Hypothalamus (tissue), 51 donors: ENCODE measurements at places on chromosomes 4 and X.
A peak's percentile ranks its signal among the peaks of the same experiment; 100 is the strongest.

DNA sequence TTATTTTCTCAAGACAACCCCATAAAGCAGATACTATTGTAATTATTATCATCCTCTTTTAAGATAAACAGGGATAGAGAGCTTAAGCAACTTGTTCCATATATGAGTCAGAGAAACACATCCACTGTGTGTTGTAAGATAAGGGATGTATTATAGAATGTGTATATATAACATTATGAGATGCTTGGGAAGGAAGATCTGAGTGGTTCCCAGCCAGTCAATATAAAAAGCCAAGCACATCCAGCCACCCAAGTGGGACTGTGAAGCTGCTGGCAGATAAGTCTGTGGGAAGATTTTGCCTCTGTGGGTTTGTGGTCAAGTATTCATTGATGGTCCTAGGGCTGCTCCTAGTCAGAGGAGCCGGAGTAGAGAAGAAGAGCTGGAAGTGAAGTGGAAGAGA lies 16.5 kb upstream of the BMPR1B start:
- no peak for DNase-seq

- no peak for DNase-seq
These were observed 21.2 kb downstream of the PCGF3 start for GRCh38 chr4:726838-727237.

DNA sequence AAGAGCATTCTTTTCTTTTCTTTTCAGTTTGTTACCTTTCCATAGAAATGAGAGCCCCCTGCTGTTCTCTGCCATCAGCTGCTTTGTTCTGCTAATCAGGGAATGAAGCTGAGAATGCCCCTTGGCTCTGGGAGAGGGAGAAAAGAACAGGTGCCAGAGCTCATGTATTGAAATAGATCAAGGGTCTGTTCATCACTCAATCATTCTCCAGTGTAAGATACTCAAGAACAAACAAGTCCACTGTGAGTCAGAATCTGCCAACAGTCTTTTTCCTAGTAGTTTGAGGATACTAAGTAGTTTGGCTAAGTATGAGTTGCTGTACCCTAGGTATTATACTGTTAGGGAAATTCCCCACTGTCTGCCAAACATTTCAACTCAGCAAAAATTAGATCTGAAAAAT lies 144.3 kb downstream of the RTL3 start:
- no peak for DNase-seq

- no peak for DNase-seq
These were observed 87.8 kb downstream of the PLAC1 start for GRCh38 chrX:134570509-134570846.

DNA sequence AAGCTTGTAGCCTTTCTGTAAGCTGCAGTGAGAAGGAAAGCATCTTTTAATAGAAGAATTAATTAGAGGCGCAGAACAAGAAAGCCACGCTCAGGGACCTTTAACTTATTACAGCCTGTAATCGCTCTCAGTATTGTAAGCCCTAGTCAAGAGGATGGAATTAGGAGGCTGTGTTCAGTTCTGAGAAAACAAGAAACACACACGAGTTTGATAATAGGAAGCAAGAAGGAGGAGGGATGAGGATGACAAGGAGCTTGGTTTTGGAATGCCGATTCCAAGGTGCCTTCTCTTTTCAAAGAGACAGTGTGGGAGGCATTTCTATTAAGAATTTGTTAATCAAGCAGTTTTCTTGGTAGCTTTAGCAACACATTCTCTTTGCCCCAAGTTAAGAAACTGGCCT lies 69.3 kb downstream of the NYX start:
- DNase-seq, result no peak

DNA sequence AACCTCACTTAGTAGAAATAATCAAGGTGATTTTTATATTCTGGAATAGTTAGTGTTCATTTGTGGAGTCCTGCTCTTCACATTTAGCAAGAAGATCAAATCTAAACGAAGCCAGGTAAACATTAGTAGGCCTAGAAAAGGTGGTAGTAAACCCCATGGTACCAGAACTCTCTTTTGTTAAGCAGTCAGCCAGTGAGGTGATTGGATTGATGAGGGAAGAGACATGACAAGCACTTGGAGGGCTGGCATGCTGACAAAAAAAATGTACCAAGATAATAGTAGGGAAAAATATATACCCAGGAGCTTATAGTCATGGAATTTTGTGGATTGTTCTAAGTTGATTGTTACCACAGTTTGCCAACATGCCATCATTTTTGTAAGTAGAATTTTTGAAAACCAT lies 163.8 kb downstream of the BANK1 start:
- DNase-seq, result no peak

DNA sequence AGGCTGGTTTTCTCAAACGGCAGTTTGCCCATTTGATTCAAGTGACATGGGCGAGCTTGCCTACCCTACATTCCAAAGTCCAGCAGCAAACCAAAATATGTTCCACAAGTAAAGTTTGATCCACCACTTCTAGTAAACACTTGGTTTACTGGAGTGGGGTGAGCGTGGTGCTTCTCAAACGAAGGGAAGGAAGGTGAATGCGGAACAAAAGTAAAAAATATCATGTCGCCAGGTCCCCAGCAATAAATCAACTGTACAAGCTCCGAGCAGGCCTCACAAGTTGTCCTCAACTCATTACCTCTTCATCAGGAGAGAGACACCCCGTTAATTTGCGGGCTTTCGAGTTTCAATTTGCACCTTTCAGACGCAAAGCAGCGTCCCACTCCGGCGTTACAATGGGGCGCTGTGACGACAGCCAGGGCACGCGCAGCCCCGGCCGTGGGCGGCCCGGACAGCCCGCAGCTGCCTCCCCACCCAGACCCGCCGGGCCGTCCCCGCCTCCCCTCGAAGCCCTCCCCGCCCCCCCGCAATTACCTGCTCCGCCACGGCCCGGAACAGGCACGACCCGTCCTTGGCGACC lies 1.0 kb downstream of the OTUD4 start:
- DNase-seq, result peak; percentile 73

- no peak for DNase-seq
These were observed 12.0 kb downstream of the CPLX1 start for GRCh38 chr4:813900-814299.

DNA sequence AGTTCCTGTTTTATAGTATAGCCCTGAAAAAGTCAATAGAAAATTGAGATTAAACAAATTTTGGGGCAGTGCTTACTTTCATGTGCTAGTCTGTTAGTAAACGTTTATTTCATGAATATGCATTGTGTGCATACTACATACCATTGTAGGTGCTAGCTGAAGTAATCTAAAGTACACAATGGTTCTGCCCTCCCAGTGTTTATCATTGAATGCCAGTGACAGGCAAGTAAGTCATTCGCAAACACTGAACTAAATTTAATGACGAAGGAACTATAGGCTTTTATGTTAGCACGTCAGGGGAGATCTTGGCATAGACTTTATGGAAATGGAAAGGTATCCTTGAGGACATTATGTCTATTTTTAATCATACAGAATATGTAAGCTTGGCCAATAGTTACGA lies 426.9 kb upstream of the EPHA5 start:
- no peak for DNase-seq

DNA sequence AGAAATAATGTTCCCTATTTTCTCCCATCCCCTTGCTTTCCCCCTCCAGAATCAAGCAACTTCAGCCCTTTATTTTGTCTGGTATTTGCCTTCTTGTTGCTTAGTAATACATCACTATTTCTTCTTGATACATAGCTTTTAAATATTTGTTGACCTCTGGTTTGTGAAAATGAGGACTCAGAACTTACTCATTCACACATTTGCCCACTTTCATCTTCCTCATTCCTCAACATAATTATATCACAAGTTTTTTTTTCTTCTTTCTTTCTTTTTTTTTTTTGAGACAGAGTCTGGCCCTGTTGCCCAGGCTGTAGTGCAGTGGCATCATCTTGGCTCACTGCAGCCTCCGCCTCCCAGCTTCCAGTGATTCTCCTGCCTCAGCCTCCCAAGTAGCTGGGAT lies 28.9 kb upstream of the NDUFC1 start:
- no peak for DNase-seq

DNA sequence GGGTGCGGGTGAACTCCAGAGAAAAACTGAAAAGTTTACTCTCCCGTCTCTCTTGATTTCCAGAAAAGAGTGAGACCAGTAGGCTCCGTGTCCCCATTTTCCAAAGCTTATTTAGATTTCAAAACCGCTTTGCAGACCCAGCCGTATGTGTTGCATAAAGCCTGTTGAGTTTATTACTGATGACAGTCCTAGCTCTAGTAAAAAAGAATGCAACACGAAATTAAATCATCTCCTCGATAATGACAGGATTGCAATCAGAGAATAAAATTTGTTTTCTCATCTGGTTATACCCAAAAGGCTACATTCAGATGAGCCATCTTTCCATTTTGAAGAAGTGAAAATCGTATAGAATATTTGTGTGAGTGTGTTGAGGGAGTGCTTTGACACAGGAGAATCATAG lies 16.1 kb upstream of the VCX3A start:
- DNase-seq, result no peak

DNA sequence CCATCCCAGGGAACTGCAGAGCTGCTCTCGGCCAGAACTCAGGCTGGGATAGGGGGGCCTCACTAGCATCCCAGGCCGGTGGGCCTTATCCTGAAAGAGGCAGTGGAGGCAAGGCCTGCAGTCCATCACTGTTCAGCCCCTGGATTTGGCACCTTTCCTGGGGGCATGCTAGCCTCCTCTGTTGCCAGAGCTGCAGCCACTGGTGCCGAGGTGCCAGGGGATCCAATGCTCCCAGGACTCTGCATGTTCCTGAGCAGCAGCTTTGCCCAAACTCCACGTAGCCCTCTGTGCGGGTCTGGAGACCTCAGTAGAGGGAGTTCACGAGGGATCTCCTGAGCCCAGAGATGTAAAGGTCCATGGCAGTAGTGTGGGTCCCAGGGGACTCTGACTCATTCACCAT lies 551.7 kb upstream of the AMOT start:
- no peak for DNase-seq

DNA sequence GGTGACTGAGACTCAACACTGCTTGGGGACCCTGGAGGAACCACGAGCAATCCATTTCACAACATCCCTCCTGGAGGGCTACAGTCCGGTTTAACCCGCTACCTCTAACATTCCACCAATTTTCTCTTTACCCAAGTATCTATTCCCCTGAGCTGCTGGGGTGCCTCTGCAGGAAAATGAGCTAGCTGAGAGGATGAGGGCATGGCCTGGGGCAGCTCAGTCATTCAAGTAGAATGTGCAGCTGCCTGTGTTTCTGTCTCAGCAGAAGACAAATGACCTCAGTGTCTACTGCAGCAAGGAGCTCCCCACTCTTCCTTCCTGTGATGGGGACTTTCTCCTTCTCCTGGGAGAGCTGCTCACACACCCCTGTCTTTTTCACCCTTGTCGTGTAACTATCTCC lies 120.8 kb downstream of the ZNF518B start:
- no peak for DNase-seq
